Gastrocnemius medialis (tissue), 4 donors: ENCODE measurements at places on chromosomes 7 and 10.

GRCh38 chr10:5416981-5417380 is 4.6 kb downstream of the NET1 start:
- peak; percentile 74 for DNase-seq

- DNase-seq, result no peak
Measured at GRCh38 chr10:15370856-15371701, at the start of gene FAM171A1. Gene FAM171A1 (minus strand): TSS chr10:15371289. CDS start chr10:15371052, 237 bp downstream.

DNA sequence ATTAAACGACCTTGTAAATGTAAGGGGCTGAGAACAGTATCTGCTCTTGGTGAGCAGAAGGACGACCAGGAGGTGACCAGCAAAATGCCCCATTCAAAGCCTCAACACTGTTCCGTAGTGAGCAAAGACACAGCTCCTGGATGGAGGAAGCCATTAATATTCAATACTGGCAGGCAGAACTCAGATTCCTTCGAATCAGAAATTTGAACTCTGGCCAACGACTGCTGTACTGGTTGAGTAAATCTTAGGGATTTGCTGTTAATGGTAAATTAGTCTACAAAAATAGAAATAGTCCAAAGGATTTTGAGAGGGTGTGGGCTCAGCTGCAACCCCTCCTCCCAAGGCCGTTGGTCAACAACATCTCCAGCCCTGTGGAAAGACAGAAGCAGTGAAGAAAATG is 130.5 kb upstream of the PFKP start:
- no peak for DNase-seq

- DNase-seq, result no peak
Measured at GRCh38 chr10:79021948-79022499, 46.7 kb upstream of the ZMIZ1 start.

GRCh38 chr10:123858077-123858681 is 33.4 kb downstream of the CPXM2 start:
- no peak for DNase-seq

GRCh38 chr10:97755718-97756117 is 16.1 kb downstream of the SFRP5 start:
- no peak for DNase-seq

DNA sequence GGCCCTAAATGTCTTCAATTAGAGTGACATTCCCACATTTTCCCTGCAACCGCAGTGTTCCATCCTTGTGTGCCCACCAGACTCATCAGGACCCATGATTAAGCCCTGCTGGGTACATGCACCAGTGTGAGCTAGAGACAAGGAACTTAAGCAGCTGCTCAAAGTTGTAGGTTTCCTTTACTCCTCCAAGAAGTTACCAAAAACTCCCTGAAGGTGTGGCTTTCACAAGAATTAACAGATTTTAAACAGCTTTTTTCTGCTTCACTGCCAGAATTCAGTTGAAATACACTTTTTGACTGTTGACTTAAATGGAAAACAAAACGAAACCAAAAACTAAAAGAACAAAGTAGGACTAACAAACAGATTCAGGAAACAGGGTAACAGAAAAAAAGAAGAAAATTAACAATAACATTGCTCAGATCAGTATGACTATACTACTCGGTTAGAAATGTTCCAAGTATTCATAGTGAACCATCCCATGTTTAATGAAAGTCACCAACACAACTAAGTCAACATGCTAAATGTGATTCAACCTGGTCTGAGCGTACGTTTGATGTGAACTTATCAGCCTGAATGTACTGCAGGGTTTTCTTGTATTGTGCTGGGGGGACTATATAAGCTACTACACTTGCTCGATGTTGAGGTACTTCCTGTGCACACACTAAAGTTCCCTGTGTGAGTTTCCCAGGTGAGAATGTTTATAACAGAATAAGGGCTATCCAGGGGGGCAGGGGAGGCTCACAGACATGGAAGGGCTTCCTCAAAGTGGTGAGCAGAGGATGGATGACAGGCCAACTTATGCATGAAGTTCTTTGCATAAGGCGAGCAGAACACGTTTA is 22.2 kb downstream of the SLC37A3 start:
- no peak for DNase-seq

DNA sequence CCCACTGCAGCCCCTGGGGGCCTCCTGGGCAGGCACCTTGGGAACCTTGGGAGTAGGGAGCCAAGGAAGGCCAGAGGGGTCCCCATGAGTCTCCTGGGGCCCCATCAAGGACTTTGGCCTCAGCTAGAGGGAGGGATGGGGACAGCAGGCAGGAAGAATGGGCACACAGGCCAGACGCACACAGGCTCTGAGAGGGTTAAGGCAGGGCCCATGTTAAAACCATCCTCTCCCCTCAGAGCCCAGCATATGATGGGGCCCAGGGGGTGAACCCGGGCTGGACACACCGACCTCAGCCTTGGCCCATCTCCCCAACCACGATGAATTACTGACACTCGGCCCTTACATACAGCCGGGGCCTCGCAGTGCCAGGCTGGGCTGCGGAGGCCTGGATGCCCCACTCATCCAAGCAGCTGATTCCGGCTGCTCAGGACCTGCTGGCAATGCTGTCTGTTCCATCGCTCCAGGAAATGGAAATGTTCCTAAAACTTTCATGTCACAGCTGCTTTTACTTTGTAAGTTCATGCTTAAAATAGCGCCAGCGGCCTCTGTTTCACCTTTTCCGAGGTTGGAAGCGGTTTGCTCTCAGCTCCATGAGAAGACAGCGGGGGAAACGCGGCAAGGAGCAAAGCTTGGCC is 17.3 kb upstream of the INPP5A start:
- peak; percentile 72 for DNase-seq

- DNase-seq, result no peak
Measured at GRCh38 chr7:142669074-142669654, 80.1 kb upstream of the PRSS1 start.

DNA sequence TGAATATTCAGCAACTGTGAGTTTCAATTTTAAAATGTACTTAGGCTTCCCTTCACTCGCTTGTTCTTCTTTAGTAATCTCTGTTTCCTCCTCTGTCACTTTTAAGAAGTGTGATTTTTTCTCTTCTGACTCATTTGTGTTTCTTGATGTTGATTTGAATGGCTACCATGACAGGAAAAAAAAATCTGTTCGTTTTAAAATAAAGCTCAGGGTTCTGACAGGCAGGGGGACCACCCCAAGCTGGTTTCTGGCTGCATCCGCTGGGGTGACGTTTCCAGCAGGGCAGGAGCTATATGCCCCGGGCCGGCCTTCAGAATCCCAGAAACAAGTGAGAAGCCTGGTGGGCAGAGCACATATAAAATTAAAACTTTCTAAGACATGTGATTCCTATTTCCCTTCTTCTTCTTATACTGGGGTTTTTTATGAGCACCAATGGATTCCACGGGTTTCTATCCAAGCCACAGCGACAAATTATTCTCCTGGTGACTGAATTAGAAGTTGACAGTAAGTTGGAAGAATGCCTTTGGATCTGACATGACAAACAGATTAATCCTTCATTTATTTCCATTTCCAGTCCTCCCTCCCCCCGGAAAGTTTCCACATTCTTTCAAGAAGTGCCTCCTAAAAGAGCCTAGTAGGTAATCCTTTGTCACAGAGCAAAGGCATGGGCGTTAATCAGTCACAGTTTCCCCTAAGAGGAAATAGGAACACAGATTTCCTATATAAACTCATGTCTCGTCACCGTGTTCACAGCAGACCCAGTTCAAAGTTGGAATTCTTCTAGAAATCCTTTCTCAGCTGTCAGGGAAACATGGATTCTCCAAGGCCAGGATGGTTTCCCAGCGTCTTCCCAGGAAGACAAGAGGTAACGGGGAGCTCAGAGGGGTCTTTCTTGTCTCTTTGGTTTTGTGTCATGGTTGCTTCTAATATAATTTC is 79.9 kb downstream of the PTPRE start:
- DNase-seq, result no peak

DNA sequence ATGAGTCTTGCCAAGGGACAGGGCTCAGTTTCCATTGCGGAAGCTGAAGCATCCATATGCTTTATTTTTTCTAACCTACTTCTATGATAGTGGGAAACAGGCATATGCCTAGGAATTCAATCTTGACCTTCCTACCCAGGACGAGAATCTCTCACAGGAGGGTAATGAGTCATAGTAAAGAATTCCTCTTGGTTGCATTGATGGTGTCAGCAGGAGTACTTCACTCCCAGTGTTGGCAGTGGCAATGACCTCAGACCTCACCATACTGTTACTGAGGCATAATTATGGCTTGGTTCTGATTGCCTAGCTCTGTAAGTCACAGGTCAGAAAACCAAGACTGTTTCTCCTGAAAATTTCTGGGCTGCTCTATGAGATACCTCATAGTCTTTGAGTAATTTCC is 552.9 kb downstream of the ARL4A start:
- DNase-seq, result no peak

- DNase-seq, result no peak
Measured at GRCh38 chr10:80253266-80253962, 36.0 kb downstream of the MAT1A start.

GRCh38 chr7:113282875-113283274 is 164.5 kb upstream of the SMIM30 start:
- no peak for DNase-seq

GRCh38 chr10:132400547-132401151 is 3.6 kb downstream of the PWWP2B start:
- DNase-seq, result no peak

DNA sequence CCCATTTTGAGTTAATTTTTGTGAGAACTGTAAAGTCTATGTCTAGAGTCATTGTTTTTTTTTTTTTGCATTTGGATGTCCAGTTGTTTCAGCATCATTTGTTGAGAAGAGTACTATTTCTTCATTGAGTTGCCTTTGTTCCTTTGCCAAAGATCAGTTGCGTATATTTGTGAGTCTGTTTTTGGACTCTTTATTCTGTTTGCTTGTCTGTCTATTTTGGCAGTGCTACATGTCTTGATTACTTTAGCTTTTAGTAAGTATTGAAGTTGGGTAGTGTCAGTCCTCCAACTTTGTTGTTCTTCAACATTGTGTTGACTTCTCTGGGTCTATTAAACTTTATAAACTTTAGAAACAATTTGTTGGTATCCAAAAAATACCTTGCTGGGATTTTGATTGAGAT is 31.6 kb downstream of the CCDC7 start:
- DNase-seq, result no peak

DNA sequence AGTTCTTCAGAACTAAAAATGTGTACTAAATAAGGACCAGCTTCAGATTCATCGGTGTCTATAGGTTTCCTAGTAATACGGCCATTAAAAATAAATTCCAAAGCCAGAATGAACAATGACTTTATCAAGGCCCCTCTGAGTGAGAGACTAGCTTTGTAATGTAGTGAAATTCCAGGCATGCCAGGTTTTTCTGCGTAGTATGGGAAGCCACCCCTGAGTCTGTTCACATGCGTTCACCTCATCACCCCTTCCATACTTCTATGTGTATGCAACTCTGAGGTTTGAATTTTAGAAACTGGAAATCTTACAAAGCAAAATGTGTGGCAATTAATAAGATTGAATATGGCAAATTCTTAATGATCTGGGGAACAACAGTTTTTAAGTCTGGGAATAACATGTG is 24.5 kb downstream of the RNF32 start:
- DNase-seq, result no peak

DNA sequence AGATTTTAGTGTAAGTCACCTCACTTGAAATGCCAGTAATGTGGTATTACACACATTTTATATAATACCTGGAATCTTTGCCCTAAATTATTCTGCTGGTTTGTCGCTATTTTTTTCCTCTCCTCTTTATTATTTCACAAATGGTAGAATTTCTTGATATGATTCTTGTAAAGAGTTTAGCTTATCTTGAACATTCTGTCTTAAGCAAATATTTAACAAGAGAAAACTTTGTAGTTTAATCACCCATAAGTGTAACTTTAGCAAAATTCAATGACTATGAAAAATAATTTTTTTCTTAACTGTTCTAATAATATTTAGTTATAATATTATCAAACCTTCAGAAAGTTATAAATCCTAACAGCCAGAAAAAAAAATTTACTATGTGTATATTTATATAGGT is 56.7 kb downstream of the NHLRC2 start:
- DNase-seq, result no peak

DNA sequence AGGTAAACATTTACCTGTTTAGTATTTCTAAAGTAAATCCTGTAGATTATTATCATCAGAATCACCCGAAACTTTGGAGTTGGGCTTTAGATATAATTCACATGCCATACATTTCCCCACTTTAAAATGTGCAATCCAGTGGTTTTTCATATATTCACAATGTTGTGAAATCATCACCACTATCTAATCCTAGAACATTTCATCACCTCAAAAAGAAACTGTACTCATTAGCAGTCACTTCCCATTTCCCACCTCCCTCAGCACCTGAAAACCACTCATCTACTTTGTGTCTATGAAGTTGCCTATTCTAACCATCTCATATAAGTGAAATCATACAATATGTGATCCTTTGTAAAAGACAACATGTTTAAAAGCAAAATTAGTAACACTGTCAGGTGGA is 182.6 kb downstream of the FZD1 start:
- DNase-seq, result no peak

DNA sequence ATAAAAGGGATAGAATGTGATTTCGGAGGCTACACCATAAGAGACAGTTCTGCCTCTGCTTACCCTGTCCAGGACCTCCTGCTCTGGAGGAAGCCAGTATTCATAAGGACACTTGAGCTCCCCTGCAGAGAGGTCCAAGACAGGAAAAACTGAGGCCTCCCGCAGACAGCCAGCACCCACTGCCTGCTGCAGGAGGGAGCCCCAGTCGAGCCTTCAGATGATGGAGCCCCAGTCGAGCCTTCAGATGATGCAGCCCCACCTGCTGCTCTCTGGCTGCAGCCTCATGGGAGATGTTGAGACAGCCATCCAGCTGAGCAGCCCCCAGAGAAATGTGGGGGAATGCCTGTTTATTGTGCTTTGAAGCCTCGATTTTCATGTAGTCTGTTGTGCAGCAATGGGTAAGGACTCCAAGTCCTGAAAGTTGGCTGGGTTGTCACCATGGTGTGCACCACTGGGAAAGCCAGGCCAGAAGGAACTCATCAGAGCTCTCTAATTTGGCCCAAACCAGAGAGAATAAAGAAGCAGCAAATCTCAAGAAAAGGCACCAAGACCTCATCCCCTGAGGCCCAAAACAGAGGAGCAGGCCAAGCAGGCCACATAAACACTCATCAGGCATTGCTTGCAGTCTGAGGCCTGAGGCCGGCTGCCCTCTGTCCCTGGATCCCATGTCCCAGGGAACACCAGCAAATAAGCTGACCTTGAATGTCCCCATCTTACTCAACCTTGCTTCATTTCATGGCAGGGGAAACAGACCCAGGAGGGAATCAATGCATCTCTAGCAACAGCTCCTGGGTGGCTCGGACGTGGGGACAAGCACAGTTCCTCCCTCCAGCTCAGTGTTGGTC is 30.9 kb downstream of the CALML5 start:
- DNase-seq, result no peak

DNA sequence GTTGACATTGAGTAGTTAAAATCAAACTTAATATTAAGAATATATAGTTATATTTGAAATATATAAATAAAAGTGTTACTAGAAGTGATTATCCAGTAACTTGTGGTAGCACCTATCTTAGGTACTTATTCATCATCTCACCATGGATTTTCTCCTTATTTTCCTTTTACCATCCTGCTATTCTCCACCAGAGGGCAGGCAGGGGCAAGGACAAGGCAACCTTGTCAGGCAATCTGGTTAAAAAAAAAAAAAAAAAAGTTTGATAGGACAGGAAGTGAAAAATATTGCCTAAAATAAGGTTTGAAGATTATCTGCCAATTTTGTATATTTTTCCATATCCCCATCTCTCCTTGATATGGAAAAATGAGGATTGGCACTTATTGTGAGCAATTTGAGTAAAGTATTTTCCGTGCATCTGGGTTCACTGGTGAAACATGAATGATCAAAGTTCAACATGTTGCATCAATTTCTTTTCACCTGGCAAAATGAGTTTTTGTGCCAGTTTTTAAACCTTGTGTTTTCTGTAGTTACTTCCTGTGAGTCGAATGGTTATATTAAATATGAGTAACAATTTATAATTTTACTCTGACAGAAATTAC is 256.7 kb downstream of the AGMO start:
- DNase-seq, result no peak
